ENCODE measurements at places on chromosomes 16 and 17.

DNA sequence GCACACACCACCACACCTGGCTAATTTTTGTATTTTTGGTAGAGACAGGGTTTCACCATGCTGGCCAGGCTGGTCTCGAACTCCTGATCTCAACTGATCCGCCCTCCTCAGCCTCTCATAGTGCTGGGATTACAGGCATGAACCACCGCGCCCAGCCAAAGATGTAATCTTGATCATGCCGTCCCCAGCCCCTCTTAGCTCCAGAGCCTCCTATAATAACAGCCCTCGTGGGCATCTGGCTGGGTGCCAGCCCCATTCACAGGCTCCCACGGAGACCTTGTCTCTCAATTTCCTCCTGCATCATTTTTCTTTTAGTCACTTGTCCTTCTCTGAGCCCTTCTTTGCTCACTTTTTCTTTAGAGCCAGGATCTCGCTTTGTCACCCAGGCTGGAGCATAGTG, 94.2 kb downstream of the KATNIP start:
- no peak for DNase-seq

DNA sequence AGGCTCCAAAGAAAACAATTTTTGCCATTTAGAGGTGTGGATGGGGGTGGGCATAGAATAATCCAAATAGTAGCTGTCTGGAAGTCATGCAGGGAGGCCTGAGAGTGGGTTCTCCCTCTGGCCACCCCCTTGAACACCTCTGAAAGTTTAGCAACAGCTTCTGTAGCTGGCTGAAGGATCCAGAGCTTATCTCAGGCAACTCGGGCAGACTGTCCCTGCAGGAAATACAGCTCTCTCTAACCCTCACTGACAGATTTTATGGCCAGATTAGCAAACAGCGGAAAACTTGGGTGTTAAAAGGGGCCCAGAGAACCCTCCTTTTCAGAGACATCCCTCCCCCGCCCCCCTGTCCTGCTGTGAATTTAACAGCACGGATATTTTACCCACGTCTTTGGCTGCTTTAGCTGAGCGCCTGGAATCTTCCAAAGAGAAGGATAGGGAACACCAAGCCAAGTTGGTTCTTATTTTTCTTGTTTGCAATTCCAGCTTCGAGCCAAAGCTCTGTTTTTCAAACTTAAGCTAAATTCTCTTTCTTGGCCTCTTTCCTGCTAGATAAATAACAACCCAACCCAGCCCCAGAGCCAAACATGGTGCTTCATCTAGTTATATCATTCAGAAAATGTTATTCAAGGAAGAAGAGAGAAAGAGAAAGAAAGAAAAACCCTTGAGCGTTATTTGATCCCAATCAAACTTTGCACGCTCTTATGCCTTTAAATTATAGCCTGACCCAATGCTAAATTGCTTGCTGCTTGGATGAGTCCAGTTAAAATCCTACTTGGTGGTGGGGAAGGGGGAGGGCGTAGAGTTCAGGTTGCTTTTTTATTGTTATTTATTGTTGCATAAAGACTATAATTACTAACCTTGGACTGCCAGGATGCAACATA, 2.3 kb upstream of the HOXB2 start:
- DNase-seq, result no peak

- DNase-seq, result no peak
Measured at GRCh38 chr17:47879028-47879585, 16.9 kb upstream of the SP2 start.

GRCh38 chr17:42608305-42609181, 631 bp downstream of the RETREG3 start:
- DNase-seq, result no peak

- no peak for DNase-seq
Measured at GRCh38 chr16:88473666-88474534, 20.8 kb downstream of the ZFPM1 start.

DNA sequence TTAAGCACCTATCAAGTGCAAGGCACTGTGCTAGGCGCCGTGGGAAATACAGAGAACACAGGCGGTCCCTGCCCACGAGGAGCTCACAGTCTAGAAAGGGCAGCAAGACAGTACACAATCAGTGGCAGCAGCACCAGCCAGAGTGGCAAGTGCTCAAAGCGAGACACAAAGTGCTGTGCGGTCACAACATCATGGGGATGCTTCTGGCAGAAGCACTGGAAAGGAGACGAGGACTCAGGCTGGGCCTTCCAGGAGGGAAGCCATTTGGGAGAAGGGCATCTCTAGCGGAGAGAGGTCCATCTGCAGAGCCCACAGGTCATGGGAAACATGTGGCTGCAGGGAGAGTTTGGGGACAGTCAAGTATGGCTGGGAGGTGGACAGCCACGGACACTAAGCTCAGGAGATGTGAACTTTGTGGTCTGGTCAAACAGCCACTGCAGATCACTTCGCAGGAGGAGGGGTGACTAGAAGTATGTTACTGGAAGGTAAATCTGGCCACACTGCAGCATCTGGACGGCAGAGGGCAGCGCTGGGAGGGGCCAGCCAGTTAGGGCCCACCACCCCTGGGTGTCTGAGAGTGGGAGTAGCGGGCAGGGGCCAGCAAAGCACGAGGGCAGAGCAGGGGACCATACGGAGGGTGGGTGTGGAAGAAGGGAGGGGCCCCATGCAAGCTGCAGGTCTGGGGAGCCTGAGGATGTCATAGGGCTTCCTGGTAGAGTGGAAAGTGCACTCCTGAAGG, 71.1 kb downstream of the N4BP1 start:
- no peak for DNase-seq

DNA sequence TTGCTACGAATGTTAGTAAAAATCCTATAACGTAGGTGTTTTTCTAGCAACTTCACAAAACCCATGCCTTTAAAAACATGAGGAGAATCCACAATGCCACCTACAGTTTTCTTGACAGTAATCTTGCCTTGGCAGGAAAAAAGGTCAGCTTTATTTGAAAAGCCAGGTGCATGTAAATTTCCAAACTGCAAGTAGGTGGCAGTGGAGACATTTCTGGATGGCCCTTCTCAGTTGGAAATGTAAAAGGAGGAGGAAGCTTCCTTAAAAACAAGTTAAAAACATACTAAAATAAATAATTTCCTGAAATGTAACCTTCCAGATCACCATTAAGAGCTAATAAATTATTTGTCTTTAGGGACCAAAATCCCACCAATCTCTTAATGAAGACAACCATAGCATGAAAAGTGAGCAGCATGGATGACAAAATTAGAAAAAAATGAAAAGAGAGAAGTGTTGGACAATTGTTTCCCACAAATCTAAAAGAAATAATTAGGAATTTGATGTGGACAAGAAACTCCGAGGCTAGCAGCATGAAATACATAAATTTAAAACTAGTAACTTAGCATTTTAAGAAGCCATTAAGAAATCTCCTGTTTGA, 152.2 kb downstream of the SNX11 start:
- DNase-seq, result no peak

- DNase-seq, result no peak
Measured at GRCh38 chr16:48597563-48598387, 12.2 kb downstream of the N4BP1 start.

GRCh38 chr17:7355053-7355452, at the start of gene TMEM95:
TSS of gene TMEM95 (plus strand) at chr17:7355156. CDS start at chr17:7355205, 49 bp downstream.
- DNase-seq, result no peak

DNA sequence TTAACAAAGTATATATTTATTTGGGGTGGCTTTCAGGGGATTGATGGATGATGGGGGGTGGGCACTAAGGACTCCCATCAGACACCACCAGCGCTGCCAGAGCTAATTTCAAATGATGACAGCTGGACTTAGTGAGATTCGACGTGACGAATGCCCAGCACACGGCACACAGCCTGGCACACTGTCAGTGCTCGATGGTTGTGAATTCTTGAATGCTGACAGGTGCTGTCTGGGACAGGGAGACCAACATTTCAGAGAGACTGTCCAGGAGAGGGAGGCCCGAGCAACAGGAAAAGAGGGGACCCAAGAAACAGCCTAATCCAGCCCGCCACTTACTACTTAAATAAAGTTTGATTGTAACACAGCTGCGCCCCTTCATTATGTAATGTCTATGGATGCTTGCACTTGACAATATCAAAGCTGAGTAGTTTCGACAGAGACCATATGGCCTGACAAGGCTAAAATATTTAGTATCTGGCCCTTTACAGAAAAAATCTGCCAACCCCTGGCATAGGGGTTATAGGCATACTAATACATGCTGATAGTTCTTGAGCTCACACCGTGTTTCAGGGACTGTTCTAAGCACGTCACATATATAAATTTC, 6.2 kb upstream of the MPRIP start:
- DNase-seq, result no peak

GRCh38 chr16:3235856-3236669, 1.1 kb upstream of the ZNF200 start:
- peak; percentile 33 for DNase-seq

DNA sequence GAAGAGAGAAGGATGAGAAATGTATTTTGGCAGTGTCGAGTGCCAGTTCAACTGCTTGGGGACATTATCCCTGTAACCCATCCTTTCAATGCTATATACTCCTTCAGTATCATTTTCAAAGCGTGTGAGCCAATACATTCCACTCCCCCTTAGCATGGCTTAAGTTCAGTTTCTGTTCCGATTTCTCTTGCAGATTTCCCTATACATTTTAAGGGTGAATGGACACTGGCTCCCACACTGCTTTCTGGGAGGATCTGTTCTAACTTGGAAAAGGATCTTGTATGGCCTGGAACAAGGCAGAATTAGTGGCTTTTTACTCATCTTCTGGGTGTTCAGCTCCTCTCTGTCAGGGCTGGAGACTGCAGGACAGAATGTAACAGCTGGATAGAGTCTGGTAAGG, 333.8 kb downstream of the HAPSTR1 start:
- DNase-seq, result no peak

DNA sequence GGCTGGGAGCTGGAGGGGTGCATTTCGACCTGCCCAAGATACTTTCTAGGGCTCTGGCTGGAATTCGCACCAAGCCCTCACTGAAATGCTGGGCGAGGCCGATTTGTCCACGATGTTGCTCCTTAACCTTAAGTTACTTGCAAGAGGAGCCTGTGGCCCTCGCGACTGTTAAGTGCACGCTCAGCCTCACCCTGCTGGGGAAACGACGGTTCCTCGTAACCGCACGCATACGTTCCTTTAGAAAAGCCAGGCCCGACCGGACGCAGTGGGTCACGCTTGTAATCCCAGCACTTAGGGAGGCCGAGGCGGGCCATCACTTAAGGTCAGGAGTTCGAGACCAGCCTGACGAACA, 607 bp upstream of the NCOR1 start:
- no peak for DNase-seq

GRCh38 chr16:4194661-4195060, 47.2 kb downstream of the SRL start:
- DNase-seq, result no peak

- no peak for DNase-seq
Measured at GRCh38 chr17:45398800-45399199, 33.9 kb downstream of the ARHGAP27 start.

- no peak for DNase-seq
Measured at GRCh38 chr17:3988297-3989040, 24.2 kb upstream of the ATP2A3 start.

DNA sequence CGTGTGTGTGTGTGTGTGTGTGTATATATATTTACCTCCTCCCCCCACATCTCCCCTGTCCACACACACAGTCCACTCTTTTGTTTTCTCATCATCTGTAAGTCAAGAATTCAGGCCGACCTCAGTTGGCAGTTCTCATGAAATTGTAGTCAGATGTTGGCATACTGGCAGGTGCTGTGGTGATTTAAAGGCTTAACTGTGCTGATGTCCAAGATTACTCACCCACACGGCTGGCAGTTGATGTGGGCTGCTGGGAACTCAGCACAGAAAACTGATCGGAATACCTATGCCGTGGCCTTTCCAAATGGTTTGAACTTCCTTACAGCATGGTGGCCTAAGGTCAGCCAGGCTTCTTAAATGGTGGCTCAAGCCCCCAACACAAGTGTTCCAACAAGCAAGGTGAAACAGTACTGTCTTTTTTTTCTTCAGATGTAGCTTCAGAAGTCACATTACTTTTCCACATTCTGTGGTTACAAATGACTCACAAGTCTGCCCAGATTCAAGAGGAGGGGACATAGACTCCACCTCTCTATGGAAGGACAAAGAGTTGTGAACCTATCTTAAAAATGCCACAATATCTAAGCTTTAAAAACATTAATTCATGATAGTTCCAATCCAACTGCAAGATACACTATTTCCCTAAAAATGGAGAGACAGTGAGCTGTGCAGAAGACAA, 198.5 kb upstream of the HS3ST4 start:
- DNase-seq, result no peak

DNA sequence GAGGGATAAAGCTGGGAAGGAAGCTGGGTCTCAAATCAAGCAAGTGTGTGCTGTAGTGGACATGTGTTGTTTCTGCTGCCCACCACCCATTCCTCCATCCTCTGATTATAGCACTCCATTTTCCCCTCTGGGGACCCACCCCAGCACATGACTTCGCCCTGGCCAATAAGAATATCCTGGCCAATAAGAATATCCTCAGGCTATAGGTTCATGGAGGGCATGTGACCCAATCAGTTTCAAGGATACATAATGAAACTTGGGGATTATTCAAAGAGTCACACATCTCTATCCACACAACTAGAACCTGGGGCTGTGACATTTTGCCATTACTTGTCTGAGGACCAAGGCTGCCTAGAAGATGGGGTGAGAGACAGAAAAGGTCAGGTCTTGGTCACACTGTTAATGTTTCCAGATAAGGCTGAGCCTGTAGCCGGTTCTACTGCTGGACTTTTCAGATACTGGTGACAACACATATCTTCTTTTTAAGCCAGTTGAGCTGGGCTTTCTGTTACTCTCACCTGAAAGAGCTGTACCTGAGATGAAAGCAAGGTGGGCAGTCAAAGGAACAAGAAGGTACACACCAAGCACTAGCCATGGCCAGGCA, 33.7 kb downstream of the MYO18A start:
- no peak for DNase-seq

DNA sequence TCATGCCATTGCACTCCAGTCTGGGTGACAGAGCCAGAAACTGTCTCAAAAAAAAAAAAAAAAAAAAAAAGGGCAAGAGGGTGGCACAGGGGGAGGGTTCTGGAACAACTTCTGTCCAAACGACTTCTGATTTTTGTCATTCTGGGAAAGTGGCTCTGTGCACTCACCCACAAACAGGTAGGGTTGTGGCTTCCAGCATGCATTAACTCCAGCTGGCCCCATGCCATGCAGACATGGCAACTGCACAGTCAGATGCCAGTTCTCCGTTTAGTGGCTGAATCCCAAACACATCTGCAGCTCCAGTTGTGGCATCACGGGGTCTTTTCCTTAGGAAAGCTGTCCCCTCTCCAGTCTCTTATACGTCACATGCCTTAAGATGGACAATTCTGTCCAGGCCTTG, 30.3 kb downstream of the B4GALNT2 start:
- no peak for DNase-seq

Measured in activated effector memory CD4-positive, alpha-beta T cell treated with Interleukin-2 at 50 U/mL for 16 hours (primary cell).